ENCODE measurements at places on chromosomes 12 and 14.
A peak's percentile ranks its signal among the peaks of the same experiment; 100 is the strongest.

GRCh38 chr12:110546339-110546738, 36.8 kb downstream of the PPTC7 start:
- no peak for DNase-seq

DNA sequence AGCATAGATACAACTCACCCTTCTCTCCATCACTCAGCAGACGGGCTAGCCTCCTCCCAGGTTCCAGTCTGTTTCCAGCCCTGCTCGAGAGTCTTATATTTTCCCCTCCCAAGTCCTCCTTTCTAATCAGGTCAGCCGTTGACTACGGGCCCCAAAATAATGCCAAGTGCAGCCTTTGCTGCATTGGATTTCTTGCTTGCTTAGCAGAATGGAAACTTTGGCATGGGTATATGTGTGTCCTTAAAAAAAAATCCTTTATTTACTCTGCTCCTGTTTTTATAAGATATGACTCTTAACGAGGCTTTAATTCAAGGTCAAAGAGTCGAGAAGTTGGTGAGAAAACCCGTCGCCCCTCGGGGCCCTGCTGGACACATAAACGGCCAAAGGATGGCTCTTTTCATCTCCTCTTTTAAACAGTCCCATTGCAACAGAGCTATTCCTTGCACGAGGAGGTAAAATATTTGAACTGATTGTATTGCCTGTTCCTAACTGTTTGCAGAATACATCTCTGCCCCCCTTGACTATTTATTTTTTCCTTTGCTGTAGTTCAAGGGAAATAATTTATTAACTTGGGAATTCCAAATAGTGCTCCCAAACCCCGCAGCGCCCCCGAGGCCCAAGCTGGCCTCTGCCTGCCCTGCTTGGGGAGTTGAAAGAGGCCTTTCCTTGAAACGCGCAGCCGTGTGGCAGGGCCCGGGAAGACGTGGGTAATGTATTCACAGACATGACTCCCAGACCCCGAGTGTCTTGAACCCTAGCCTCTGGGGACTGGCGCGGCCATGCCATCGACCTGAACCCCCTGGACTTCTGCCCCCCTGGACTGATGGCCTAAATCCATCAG, 156.5 kb upstream of the MYL2 start:
- no peak for DNase-seq

DNA sequence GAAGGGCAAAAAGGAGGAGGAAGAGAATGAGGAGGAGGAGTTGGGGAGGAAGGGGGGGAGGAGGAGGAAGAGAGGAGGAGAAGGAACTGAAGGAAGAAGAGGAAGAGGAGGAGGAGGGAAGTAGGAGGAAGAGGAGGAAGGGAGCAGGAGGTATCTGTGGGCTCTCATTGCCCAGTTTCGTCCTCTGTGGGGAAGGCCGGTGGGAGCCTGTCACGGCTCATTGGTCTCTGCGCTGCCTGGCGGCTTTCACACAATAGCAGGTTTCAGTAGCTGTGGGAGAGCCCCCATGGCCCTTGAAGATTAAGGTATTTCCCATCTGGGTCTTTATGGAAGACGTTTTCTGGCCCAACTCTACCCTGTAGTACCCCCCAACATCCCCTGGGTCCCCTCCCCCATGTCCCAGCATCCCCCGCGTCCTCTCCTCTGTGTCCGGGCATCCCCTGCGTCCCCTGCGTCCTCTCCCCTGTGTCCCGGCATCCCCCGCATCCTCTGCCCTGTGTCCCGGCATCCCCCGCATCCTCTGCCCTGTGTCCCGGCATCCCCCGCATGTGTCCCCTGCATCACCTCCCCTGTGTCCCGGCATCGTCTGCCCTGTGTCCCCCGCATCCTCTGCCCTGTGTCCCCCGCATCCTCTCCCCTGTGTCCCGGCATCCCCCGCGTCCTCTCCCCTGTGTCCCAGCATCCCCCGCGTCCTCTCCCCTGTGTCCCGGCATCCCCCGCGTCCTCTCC, 278.2 kb upstream of the SFSWAP start:
- peak; percentile 75 for DNase-seq

GRCh38 chr12:7751394-7751793, 4.2 kb upstream of the CLEC4C start:
- DNase-seq = no peak

DNA sequence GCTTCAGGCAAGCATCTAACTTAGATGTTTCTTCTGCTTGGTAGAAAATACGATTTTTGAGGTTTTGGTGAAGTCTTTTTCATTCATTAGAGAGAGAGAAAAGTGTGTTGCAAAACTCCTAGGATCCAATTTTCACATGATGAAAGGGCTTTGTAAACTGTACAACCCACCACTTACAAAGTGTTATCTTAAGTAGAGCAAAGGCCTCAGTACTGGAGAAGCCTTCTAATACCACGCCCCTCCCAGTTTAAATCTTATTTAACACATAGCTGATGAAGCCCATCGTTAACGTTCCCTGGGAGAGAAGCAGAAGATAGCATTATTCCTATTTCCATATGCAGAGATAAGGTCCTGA, 869 bp downstream of the APOLD1 start:
- DNase-seq = no peak

DNA sequence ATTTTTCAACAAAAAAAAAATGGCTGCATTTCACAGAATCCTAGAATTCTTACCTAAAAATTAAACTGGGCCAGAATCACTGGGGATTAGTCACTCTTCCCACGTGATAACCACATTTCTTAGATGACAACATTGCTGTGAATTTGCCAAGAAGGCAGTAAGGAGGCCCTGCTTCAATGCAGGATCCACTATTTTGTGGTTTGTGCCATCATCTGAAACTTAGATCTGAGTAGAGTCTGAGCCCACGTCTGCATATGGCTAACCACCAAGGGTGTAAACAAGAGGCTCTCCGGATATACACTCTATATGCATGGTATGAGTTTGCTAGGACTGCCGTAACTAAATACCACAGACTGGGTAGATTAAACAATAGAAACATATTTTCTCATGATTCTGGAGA, 24.4 kb upstream of the TBX5 start:
- no peak for DNase-seq

DNA sequence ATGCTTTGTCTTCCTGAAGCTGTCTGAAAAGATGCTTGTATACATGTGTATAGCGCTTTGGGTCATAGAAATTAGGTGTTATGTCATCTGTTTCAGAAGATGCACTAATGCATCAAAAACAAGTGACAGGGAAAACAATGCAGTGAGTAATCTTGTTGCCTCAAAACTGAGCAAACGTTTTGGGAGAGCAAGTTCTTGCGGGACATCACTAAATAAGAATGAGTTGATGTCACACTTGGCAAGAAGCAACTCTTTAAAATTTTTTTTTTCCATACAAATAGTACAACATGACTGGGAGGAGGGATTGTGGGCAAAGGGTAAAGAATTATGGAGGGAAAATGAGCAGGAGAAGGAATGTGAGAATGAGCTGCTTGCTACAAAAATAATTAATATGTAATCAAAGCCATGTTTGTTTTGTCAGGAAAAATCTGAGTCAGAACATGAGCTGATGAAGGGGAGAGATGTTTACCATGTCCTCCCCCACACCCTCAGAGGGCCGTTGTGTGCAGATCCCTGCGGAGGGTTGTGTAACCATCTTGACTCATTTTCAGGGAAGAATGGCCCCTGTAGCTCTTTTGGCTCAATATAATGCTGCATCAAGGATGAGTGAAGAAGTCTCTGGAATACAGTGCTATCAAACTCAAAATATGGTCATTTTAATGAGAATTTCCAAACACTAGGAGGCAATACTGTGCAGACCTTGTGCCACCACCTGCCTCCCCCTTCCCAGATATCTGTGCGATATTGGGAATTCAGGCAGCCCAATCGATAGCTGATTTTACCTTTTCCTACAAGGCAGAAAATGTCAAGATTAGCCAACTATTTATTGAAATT, 41.4 kb downstream of the BORCS5 start:
- DNase-seq = peak; percentile 75

- no peak for DNase-seq
These were observed 64.2 kb downstream of the DNAI7 start for GRCh38 chr12:25130741-25131188.

DNA sequence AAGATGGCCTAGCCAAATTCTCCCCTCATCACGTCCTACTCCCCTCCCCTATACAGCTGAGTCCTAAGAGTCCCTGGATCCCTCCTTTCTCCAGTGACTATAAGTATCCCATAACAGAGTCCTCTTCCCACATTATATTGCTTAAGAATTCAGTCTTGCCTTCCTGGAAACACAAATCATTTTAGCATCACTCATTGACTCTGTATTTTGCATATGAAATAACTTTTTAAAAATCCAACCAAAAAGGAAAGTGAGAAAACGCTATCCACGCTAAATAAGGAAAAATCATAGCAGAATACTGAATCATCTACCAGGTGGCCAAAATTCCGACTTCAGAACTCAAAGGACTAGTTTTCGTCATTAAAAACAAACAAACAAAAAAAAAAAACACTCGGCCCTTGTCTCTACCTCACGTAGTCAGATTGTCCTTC, 130.2 kb downstream of the GCH1 start:
- DNase-seq = no peak

- no peak for DNase-seq
These were observed 30.3 kb upstream of the STRAP start for GRCh38 chr12:15851919-15852318.

GRCh38 chr12:64180951-64181350, 41.1 kb downstream of the KICS2 start:
- no peak for DNase-seq

DNA sequence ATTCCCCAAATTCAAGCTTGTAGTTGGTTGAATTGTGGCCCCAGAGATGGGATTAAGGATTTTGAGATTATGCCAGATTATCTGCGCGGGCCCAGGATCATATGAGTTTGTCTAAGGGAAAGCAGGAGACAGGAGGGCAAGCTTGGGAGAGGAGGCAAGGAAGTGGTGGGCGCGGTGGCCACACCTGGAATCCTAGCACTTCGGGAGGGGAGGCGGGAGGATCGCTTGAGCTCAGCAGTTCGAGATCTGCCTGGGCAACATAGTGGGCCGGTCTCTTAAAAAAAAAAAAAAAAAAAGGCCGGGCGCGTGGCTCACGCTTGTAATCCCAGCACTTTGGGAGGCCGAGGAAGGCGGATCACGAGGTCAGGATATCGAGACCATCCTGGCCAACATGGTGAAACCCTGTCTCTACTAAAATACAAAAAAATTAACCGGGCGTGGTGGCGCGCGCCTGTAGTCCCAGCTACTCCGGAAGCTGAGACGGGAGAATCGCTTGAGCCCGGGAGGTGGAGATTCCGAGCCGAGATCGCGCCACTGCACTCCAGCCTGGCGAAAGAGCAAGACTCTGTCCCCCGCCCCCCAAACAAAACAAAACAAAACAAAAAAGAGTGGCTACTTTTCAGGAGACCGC, 881 bp upstream of the PUS1 start:
- DNase-seq = no peak

DNA sequence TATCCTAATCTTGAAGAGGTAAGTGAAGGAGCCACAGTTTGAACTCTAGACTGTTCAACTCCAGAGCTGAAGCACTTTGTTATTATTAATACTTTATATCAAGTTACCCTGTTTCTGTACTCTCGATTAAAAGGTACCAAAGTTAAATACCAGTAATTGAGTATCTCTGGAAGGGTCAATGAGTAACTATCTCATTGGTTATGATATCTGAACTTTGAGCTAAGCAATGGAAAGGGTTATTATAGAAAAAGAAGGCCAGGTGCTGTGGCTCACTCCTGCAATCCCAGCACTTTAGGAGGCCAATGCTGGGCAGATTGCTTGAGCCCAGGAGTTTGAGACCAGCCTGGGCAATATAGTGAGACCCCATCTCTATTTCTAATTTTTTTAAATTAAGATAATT, 9.9 kb downstream of the TMEM19 start:
- no peak for DNase-seq

DNA sequence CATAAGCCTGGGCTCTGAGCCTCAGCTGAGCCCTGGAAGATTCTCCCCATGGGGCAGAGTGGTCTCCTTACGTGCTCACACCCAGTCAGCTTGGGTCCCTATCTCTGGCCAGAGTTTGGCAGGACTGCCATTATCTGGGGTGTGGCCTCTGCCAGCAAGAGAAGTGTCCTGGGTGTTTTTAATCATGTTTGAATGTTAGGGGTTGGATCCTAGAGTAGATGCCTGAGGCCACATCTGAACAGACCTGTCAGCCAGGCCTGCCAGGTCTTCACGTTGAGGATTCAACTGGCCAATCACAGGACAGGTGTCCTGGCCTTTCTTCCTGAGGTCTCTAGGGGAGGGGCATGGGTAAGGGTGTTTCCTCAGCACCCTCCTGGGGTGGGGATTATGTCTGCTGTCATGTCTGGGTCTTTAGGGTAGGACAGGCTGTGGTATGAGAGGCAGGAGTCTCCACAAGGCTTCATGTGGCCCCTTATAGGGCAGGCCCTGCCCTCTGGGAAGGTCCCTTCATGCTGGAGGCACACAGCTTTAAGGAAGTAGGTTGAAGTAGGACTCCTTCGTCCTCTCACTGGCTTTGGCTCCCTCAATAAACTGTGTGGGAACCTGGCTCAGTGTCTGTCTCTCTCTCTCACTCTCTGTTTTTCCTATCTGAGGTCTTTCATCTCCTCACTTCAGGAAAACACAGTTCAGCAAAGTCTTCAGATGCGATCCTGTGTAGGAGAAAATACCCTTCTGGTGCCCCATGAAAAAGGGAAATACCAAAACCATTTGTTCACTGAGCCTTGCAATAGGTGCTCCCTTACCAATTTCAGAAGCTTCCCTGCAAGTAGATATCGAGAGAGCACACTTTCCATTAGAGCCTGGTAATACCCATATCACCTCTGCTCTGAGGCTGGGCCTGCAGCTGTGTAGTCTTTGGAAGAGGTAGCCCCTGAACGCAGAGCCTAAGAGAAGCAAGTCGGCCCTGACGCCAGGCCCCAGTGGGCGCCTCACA, 6.7 kb upstream of the FITM1 start:
- DNase-seq = no peak

GRCh38 chr12:103369929-103370328, 125.8 kb downstream of the C12orf42 start:
- DNase-seq = no peak

DNA sequence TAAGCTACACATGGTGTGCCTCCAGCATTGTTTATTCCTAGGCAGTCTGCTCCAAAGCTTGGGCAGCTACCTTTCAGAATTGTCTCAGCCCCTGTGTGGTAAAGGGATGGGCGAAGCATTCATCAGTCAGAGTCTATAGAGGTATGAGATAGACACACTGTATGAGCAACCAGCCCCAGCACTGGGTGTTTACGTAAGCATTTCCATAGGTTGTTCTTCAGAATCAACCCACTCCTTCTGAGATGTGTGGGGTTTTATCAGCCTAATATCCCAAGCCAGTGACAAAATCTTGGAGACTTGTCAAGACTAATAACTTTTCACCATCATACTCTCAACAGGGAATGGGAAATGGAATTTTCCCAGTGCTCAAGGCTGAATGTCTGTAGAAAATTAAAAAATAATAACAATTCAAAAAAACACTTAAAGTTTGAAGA, 98.2 kb downstream of the BTG1 start:
- no peak for DNase-seq
